ENCODE measurements at places on chromosomes 1 and 21.

GRCh38 chr1:1664941-1665814, 6.4 kb upstream of the CDK11B start:
- no peak for DNase-seq

GRCh38 chr21:41709166-41709565, 57.7 kb downstream of the RIPK4 start:
- no peak for DNase-seq

DNA sequence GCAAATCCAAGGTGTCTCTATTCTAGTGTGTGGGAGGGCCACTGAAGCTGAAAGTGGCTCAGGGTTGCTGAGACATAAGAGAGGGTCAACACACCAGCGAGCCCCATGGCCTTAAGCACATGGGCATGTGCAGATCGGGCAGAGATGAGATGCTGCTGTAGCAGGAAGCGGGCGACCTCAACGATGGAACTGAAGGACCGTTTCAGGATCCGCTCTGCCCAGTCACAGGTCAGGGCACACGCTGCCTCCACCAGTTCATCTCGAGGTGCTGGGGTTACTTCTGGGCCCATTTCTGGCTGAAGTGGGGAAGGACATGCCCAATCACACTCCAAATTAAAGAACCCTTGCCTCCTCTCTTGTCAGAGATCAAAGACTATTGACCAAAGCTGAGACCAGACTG, 3.5 kb downstream of the RFX5 start:
- no peak for DNase-seq

DNA sequence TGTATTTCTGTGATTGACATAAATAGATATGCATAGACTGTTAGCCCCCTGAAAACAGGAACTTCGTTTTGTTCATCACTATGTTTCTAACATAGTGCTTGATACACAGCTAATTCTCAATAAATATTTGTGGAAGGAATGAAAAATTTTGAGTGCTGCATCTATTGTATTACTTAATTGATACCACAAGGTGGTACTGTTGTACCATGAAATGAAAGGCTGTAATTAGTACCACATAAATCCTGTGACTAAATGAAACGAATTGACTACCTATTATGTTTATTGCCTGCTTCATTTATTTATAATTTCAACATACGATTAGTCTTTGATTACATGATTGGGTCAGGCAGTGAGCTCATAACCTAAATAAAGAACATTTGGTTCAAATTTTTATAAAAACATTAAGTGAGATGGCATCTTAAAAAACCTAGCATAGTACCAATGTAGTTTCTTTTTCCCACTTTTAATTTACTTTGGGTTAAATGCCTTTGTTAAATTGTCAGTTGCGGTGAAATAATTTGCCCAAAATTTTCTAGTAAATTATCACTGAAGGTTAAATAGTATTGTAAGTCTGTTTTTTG, 15.0 kb upstream of the TGFB2 start:
- no peak for DNase-seq

GRCh38 chr1:109490029-109490933, 3.6 kb upstream of the CYB561D1 start:
- no peak for DNase-seq

DNA sequence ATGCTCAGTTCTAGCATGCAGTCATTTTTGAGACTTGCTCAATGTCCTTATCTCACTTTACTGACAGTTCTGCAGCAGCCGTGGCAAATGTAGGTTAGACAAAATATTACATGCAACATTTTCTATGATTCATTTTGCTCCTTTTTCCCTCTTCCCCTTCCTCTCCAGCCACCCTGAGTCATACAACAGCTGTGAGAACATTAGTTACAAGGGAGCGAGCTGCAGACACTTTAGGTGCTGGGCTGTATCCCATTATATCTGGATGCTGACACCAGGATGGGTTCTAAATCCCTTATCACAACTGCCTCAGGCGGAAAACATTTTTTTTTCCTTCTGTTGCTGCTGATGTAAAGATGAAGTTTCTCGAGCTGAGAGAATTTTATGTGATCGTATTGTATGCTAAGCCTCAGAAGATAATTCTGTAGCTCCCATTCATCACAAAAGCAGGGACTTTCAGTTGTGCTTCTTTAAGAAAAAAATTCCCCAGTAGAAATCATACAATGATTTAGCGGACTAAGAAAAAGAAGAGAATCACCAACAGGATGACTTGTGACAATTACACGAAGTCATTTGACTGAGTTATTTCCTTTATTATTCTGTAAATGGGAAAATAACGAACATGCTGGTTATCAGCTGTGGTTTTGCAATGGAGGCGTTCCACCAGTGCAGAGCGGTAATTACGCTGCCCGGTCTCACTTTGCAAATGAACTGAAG, 345.0 kb downstream of the DISC1 start:
- no peak for DNase-seq

DNA sequence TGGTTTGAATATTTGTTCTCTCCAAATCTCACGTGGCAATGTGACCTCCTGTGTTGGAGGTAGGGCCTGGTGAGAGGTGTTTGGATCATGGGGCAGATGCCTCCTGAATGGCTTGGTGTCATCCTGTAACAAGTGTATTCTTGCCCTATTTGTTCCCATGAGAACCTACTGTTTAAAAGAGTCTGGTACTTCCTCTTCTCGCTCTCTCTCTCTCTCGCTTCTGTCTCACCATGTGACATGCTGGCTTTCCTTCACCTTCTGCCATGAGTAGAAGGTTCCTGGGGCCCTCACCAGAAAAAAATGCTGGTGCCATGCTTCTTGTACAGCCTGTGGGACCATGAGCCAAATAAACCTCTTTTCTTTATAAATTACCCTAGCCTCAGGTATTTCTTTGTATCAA, 8.4 kb upstream of the PAXBP1 start:
- no peak for DNase-seq

GRCh38 chr1:44049839-44050238, 18.6 kb upstream of the SLC6A9 start:
- DNase-seq = no peak
